ENCODE measurements at places on chromosomes 16 and 17. TPM values are rescaled to one million over a fixed set of nuclear protein-coding genes. Genes with fewer than 3 reads are reported as not detected.

DNA sequence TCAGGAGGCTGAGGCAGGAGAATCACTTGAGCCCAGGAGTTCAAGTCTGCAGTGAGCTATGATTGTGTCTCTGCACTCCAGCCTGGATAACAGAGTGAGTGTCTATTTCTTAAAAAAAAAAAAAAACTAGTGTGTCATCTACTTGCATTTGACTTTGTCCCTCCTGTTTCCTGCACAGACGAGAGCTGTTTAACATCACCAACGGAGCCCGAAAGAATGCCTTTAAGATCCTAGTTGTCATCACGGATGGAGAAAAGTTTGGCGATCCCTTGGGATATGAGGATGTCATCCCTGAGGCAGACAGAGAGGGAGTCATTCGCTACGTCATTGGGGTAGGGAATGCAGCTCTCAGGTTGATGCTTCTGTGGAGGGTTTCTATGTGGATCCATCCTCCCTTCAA, 13.4 kb downstream of the ITGAM start:
- no peak for DNase-seq

DNA sequence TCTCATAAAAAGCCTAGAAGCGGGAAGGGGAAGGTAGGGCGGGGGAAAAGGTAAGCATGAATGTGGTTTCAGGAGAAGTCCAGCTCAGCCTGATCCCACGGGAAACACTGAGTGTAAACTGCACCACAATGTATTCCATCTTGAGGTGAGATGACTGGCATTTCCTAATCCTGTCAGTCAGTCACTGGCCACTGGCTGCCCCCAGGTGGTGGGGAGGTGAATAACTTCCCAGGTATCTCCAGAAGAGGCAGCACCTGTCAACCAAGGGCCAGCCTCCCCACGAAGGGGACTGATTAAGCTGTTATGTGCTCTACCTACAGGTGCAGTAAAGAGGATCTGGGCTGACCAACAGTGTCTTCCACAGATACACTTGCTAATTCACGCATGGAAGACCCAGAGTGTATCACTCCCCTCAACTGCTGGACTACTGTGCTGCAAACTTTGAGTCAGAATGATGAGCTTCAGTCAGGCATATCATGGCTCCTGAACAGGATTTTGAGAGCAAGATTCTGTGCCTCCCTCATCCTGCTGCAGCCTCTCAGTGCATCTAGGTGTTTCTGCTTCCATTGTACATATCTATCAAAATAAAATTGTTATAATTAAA, 108.5 kb upstream of the CCL2 start:
- peak; percentile 31 for DNase-seq

GRCh38 chr17:17061516-17061915, 19.3 kb downstream of the MPRIP start:
- DNase-seq: no peak

The SLC5A10 gene
- 0.27 TPM for total RNA-seq

GRCh38 chr17:81508639-81509206, 3.9 kb downstream of the ACTG1 start:
- DNase-seq: peak; percentile 83

DNA sequence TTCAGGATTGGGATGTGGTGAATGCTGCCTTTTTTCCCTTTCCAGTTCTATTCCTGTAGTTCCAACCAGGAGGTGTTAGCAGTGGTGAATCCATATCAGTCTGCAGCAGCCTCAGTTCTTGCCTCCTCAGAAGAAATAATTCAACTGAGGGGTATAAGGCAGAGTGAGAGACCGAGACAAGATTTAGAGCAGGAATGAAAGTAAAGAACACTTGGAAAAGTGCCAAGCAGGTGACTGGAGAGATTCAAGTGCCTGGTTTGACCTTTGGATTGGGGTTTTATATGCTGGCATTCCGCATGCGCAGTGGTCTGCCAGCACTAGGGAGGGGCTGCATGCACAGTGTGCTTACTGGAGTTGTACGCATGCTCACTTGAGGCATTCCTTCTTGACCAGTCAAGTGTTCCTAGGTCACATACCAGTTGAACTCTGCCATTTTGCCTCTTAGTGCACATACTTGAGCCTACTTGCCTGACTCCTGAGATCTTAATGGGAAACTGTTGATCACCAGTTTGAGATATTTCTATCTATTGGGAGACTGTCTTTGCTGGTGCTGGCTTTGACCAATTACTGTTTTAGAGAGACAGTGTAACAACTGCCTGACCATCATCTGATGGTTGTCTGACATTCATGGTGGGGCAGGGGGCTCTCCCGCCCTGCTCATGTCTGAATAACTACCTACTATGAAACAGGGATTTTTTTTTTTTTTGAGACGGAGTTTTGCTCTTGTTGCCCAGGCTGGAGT, 680 bp upstream of the CCL15 start:
- DNase-seq: no peak

DNA sequence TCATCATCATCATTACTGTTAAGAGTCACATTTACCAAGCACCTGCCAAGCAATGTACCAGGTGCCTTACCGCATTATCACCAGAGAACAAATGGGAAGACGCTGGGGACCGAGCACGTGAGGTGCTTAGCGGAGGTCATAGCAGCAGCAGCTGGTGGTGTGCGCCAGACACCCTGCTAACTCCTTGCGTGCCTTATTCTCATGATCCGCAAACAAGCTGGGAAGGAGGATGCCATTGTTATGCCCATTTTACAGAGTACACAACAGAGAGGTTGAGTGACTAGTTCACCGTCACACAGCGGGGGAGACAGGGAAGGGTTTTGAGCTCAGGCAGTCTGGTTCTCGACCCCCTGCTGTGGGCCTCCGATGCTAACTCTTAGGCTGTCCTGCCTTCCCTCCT, 7.3 kb downstream of the ATP2A3 start:
- DNase-seq: no peak

- no peak for DNase-seq
Observed at GRCh38 chr17:81090361-81091136, 55.6 kb downstream of the BAIAP2 start.

The PRAC2 gene
- not detected for total RNA-seq

- no peak for DNase-seq
Observed at GRCh38 chr16:2115591-2115973, 20.1 kb downstream of the PKD1 start.

The CD79B gene
- 0.27 TPM for total RNA-seq

DNA sequence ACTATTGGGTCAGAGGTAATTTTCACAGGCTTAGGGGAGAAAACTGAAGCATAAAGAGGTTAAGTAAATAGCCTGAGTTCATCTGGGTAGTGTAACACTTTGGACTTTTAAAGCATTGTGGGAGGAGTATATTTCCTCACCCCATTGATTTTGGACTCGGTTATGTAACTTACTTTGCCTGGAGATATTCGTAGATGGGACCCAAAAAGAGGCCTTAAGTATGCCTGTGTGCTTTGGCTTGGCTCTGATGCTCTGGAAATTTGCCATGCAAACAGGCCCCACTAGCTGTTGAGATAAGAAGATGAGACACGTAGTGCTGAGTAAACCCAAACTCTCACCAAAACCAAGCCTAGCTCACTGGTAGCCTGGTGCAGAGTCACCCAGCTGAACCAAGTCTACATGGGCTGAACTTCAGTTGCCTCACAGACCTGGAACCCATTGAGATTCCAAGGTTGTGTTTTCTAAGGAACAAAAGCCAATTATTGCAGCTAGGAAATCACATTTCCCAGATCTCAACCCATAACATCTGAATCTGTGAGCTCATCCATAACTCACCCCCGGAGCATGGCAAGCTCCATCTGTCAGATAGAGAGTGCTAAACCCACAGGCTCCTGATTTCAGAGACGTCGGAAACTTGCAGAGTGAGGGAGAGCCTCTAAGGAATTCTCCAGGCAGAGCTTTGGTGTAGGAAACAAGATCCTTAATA, 536.0 kb upstream of the C16orf82 start:
- DNase-seq: no peak

The ABCC6 gene
- total RNA-seq: 3.6 TPM

DNA sequence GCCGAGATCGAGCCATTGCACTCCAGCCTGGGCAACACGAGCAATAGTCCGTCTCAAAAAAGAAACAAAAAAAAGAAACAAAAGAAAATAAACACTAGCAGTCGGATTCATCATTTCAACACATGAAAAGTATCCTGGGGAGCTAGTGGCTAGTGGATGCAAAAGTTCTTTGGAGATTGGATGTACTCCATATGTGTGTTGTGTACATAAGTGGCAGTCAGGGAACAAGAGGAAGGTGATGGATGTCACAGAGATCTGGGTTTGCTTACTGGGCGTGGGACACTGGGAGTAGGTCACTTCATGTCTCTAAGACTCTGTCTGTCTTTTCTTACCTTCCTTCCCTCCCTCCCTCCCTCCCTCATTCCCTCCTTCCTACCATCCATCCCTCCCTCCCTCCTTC, 35.4 kb downstream of the MRC2 start:
- DNase-seq: no peak

DNA sequence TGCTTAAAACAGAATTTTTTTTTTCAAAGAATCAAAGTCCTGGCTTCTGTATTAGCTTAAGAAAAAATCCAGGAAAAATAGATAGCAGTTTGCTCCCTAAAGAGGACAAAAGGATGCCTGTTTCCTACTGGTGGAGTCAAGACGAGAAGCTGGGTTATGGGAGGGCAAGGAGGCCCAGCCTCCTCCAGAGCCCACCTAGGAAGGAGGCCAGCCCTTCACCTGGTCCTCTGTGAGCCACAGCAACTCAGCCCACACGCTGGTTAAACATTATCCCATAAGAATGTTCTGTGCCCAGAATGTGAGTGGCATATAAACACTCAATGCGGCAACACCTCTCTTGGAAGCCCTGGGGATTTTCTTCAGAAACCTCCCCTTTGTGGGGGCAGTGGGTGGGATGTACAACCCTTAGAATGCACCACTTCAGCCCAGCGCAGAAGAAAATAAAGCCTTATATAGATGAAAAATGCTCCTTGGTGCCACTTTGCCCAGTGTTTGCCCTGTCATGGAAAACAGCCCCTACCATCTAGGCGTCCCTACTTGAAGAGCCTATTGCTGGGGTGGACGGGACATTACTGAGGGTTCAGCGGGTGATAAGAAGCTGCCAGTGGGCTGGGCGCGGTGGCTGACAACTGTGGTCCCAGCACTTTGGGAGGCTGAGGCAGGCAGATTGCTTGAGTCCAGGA, 48.0 kb downstream of the TEKT5 start:
- no peak for DNase-seq

- no peak for DNase-seq
Observed at GRCh38 chr16:13953501-13953900, 33.5 kb downstream of the ERCC4 start.

DNA sequence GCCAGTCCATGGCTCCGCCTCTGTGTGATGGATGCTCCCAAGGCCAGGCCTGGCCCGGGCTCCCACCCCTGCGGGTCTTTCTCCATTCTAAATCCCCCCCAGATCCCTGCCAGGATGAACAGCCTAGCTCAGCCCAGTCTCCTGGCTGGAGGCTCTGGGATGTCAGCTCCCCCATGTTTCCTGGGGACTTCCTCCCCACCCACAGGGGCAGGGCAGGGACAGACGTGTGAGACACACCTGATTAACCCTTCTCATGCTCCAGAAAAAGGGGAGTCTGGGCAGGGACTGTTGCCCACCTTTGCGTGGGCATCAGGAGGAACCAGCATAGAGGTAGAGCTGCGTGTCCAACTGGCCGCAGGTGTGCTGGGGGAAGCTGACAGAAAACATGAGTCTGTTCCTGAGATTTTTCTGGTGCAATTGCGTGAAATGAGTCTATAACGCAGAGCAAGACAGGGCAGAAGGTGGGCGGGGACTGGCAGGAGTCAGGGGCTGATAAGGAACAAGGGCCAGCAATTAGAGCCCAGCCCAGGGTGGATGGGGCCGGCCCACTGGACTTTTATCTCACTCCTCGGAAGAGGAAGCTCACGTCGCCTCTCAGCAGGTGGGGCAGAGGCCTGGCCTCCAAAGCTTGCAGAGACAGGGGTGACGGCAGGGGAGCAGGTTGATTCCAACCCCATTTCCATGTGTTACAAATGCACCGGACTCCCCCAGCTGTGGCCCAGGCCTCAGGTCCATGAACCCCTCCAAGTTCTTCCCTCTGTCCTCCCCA, 238.2 kb downstream of the RBFOX3 start:
- DNase-seq: no peak

The TBX2 gene
- total RNA-seq: 1.4 TPM

DNA sequence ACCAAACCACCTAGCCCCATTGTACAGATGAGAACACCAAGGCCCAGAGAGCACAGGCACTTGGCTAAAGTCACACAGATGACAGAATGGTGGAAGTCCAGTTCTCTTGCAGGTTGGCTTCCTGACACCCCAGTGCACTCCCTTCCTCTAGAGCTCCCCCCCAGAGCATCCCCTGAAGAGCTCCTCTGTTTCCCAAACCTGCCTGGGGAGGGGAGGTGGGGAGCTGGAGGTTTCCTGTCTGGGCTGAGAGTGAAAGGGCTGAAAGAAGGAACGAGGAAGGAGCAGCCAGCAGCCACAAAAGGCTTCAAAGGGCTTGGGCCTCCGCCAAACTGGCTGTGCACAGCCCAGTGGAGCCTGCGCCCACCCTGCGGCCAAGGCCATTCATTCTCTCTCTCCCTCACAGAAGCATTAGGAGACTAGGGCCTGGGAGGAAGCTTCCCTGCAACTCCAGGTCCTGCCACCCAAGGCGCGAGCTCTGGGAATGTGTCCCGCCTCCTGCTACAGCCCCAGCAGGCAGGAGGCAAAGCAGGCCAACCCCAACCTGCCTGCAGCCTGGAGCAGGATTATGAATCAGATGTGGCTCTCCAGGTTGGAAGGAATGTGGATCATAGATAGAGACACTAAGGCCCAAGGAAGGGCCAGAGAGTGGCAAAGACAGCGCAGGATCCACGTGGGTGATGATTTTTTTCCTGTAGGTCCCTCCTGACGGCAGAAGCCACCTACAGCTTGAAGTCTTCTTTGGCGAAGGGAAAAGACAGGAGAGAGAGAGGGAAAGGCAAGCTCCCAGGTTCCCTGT, 913 bp downstream of the SLC13A5 start:
- peak; percentile 63 for DNase-seq

GRCh38 chr16:55338646-55339045, 14.6 kb downstream of the IRX6 start:
- DNase-seq: no peak

DNA sequence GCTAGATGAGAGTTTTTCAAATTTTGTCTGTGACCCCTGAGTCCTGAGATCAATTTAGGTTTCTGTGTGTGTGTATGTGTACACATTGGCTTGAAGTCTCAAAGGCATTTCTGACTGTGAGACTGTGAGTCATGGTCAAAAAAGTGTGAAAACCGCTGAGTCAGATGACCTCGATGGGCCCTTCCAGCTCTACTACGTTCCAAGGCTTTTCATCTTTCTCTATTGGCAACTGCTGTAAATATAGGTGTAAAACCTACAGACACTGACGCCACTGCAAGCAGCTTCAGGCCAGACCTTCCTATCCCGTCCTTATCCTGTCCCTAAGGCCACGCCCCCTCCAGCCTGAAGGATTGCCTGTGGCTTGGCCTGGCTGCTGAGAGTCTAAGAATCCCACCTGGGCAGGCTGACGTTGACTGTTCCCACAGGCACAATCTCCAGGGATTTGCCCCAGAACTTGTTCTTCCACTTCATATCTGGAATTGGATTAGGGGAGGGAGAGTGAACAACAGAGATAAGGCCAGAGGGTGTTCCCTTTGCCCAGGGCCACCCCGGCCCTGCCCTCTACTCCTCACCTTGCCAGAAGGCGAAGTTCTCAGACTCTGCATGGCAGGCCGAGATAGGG, 11.3 kb downstream of the OSBPL7 start:
- DNase-seq: peak; percentile 96

GRCh38 chr17:43003542-43004172, 2.9 kb upstream of the IFI35 start:
- peak; percentile 94 for DNase-seq

GRCh38 chr16:68223072-68223471, 12.9 kb downstream of the ESRP2 start:
- DNase-seq: no peak

- no peak for DNase-seq
Observed at GRCh38 chr17:72233986-72234385, 113.2 kb downstream of the SOX9 start.

GRCh38 chr17:72387487-72387886, 266.7 kb downstream of the SOX9 start:
- DNase-seq: peak; percentile 93

The HSF4 gene
- total RNA-seq: 0.49 TPM

The CRYBA1 gene
- not detected for total RNA-seq
